ENCODE measurements at places on chromosomes 12 and 14.

- peaks cover 6% of the 10 kb centered on the region for H3K4me1 ChIP-seq
- H3K27me3 ChIP-seq: no peaks in the 10 kb centered on the region
- H3K36me3 ChIP-seq: no peaks in the 10 kb centered on the region
- DNase-seq: no peak
These were observed 21.0 kb downstream of the C12orf75 start for GRCh38 chr12:105351523-105351922.

DNA sequence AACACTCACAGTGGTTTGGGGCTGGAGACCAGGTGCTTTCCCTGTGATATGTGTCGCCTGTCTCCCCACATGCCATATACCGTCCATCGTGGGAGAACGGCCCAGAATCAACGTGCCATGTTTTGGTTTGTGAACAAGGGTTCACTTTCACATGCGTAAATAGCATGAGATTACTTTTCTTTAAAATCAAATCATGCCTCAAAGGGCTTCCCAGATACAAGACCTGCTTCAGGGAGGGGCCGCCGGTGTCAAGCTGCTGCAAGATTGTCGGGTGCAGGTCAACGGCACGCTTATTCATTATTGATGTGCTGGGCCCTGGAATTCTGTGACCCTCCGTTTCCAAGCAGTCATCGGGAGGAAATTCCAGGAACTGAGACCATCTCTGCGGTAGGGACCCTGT, 145.2 kb upstream of the RTL1 start:
- H3K4me3 ChIP-seq: no peak overlapping the region
- no peak for DNase-seq
- no peak overlapping the region for H3K27ac ChIP-seq
- no peaks in the 10 kb centered on the region for H3K4me1 ChIP-seq
- no peaks in the 10 kb centered on the region for H3K36me3 ChIP-seq
- no peaks in the 10 kb centered on the region for H3K27me3 ChIP-seq

DNA sequence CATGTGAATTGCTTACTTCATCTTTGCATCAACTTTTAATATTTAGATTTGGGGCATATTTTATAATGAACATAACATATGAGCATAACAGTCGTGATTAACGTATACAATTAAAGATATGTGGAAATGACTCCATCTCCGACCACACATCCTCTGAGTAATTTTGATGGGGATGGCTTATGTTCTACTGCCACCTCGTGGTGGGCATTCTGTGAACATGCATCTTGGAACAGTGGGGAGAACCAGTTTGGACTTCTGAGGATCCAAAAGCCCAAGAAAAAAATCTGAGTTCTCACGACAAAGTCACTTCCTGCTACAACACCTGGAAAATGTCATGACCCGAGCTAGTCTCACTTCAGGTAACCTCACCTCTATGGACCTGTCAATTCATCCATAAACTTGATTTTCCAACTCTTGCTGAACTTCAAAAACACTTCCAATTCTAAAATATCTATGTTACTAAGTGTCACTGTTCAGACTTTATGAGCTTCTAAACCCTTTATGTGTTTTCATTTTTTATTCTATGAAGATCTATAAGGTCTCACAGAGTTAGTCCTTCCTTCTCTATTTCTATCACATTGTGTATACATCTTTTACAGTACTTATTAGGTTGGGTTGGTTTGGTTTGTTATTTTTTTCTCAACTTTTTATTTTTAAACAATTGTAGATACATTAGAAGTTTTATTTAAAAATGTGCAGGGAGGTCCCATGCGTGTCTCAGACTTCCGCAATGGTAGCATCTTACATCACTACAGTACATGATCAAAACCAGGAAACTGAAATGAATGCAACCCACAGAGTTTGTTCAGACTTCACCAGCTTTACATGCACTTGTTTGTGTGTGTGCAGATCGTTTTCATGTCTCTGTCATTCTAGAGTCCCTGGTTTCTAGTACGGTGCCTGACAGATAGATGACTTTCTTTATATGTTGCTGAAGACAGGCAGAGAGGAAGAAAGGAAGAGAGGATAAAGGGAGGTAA, 38.2 kb upstream of the STAB2 start:
- no peak overlapping the region for H3K4me3 ChIP-seq
- no peaks in the 10 kb centered on the region for H3K36me3 ChIP-seq
- DNase-seq: peak; percentile 74
- no peaks in the 10 kb centered on the region for H3K4me1 ChIP-seq
- no peak overlapping the region for H3K27ac ChIP-seq
- H3K27me3 ChIP-seq: no peaks in the 10 kb centered on the region

GRCh38 chr12:95790033-95790916, at the start of gene NTN4:
TSS of gene NTN4 (minus strand) at chr12:95790764. CDS start at chr12:95790309, 455 bp downstream.
- peak within 1 kb of the TSS; percentile 91 for H3K27ac ChIP-seq
- H3K36me3 ChIP-seq: no peaks in the 10 kb centered on the region
- no peaks in the 10 kb centered on the region for H3K4me1 ChIP-seq
- H3K27me3 ChIP-seq: no peaks in the 10 kb centered on the region
- H3K4me3 ChIP-seq: peak within 1 kb of the TSS; percentile 96
- DNase-seq: no peak

GRCh38 chr12:64181430-64182291, 40.4 kb downstream of the KICS2 start:
- H3K27me3 ChIP-seq: no peaks in the 10 kb centered on the region
- no peak for DNase-seq
- peaks cover 9% of the 10 kb centered on the region for H3K4me1 ChIP-seq
- H3K36me3 ChIP-seq: no peaks in the 10 kb centered on the region

GRCh38 chr14:106530423-106531107, 1004.2 kb downstream of the TMEM121 start:
- no peak overlapping the region for H3K4me3 ChIP-seq
- no peaks in the 10 kb centered on the region for H3K4me1 ChIP-seq
- no peak for DNase-seq
- no peak overlapping the region for H3K27ac ChIP-seq

- no peaks in the 10 kb centered on the region for H3K4me1 ChIP-seq
- H3K4me3 ChIP-seq: no peak overlapping the region
- DNase-seq: no peak
- no peak overlapping the region for H3K27ac ChIP-seq
- H3K36me3 ChIP-seq: no peaks in the 10 kb centered on the region
These were observed 111.0 kb upstream of the GSC start for GRCh38 chr14:94880876-94881275.

DNA sequence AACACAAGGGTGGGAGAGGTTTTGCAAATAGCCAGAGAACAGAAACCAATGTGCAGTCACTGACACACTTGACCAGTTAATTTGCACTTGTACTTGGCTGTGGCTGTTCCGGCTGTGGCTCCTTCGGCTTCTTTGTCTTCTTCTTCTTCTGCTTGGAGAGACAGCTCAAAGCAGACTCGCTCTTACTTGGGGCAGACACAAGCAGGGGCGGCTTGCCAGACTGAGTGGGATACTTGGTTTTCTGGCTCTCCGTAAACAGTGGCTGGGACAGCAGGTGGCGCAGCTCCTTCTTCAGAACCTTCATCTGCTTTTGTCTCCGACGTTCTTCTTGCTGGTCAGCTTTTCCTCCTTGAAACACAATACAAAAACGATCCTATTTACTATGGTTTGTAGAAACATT, 25.0 kb downstream of the OTUB2 start:
- no peaks in the 10 kb centered on the region for H3K27me3 ChIP-seq
- no peak for DNase-seq
- no peak overlapping the region for H3K4me3 ChIP-seq
- no peak overlapping the region for H3K27ac ChIP-seq
- no peaks in the 10 kb centered on the region for H3K4me1 ChIP-seq

DNA sequence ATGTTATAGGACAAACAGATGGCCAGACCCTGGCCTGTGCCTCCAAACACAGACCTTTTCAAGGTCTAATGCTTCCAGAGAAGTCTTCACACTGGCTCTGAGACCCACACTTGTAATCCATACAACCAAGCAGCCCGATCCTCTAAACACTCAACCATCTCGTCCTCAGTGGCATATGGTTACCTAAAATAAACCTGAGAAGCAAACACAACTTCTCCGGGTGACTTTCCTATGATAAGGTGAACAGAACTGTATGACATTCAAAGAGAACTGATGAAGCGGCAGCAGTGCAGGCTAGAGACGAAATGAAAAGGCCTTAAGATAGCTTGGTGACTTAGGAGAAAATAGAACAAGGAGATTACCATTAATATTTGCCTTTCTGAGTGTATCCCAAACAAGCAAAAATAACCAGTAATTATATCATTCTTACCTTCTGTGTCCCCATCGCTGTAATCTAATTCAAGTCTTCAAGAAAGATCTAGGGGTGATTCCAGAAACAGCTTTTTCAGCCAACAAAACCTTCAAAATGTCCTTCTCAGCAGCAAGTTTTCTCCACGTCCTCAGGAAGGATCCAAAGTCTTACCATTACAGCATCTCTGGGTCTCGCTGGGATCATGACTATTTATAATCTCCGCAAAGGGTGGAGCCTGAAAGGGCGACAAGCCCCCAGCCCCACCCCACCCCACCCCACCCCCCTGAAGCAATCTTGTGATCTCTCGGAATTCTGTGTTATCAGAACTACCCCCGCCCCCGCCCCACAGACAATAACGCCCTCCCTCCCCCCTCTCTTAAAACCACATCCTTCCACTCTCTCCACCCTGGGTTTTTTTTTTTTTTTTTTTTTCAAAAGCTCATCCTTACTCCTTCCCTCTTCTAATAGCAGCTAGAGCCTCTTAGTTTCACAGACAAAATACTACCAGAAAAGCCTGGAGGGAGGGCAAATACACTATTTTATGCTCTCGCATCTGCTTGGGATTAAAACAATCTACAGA, at the start of gene SLC2A3:
SLC2A3 (minus strand) TSS at position 598 of the 992 bp plus-strand sequence; CDS start at position 445, 153 bp downstream.
- no peak for DNase-seq
- H3K36me3 ChIP-seq: peaks cover 14% of the 10 kb centered on the region
- peak within 1 kb of the TSS; percentile 78 for H3K27ac ChIP-seq
- H3K27me3 ChIP-seq: no peaks in the 10 kb centered on the region
- H3K4me3 ChIP-seq: peak within 1 kb of the TSS; percentile 71

DNA sequence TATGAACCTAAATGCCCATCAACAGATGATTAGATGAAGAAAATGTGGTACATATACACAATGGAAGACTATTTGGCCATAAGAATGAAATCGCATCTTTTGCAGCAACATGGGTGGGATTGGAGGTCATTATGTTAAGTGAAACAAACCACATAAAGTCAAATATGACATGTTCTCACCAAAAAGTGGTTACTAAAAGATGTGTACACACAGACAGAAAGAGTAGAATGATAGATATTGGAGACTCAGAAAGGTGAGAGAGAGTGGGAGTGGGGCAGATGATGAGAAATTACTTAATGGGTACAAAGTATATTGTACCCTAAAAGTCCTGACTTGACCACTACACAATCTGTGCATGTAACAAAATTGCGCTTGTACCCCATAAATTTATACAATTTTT, 19.6 kb downstream of the VWF start:
- H3K4me1 ChIP-seq: no peaks in the 10 kb centered on the region
- H3K4me3 ChIP-seq: no peak overlapping the region
- no peaks in the 10 kb centered on the region for H3K27me3 ChIP-seq
- H3K27ac ChIP-seq: no peak overlapping the region

DNA sequence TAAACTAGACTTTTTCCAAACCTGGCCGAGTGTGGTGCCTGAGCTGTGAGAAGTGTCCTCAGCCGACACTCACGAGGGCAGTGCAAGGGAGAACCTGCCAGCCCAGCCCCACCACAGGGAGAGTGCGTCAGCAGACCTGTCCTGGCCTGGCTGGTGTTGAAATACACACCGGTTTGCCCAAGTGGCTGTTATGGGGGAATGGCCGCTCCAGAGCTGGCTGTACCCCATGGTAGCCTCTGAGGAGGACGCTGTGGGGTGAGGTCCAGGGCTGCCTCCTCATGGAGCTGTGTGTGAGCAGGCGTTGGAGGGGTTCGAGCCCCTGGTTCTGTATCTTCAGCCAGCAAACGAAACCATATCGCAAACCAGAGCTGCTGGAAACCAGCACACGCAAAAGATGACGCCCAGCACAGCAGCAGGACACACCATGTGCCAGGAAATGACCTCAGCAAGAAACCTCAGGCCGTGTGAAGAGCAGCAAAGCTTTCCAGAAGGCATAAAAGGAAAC, 9.4 kb downstream of the ANKRD9 start:
- peak overlapping the region; percentile 35 for H3K4me3 ChIP-seq
- DNase-seq: peak; percentile 85
- H3K27me3 ChIP-seq: no peaks in the 10 kb centered on the region
- peak overlapping the region; percentile 87 for H3K27ac ChIP-seq
- H3K4me1 ChIP-seq: peaks cover 15% of the 10 kb centered on the region

DNA sequence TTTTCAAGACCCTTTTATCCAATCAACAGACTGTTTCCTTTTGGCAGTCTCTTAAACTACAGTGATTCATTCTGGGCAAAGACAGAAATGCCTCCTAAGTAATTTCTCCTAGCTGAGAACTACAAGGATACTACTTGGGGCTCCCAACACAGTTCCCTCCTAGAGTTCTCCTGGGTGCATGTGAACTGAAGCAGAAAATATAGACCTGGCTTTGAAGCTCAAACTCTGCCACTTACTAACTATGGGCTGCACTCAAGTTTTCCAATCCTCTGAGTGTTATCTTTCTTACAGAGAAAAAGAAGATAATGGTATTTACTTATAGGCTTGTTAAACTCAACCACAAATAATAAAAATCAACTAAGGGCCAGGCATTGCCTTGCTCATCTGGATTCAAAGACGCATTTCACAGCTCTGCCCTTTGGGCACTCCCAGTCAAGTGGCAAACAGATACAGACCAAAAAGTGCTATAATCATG, 97.6 kb downstream of the EFCAB11 start:
- no peak overlapping the region for H3K27ac ChIP-seq
- no peak for DNase-seq
- H3K27me3 ChIP-seq: no peaks in the 10 kb centered on the region

- H3K27me3 ChIP-seq: no peaks in the 10 kb centered on the region
- no peak overlapping the region for H3K27ac ChIP-seq
- H3K4me1 ChIP-seq: no peaks in the 10 kb centered on the region
- DNase-seq: no peak
- no peak overlapping the region for H3K4me3 ChIP-seq
- no peaks in the 10 kb centered on the region for H3K36me3 ChIP-seq
These were observed 23.2 kb downstream of the GPR137C start for GRCh38 chr14:52575858-52576257.

GRCh38 chr12:27922531-27923139, 49.9 kb downstream of the PTHLH start:
- no peak overlapping the region for H3K4me3 ChIP-seq
- no peaks in the 10 kb centered on the region for H3K36me3 ChIP-seq
- peak overlapping the region; percentile 78 for H3K27ac ChIP-seq
- DNase-seq: peak; percentile 78
- peaks cover 14% of the 10 kb centered on the region for H3K4me1 ChIP-seq
